ENCODE measurements at places on chromosomes 4 and X.

DNA sequence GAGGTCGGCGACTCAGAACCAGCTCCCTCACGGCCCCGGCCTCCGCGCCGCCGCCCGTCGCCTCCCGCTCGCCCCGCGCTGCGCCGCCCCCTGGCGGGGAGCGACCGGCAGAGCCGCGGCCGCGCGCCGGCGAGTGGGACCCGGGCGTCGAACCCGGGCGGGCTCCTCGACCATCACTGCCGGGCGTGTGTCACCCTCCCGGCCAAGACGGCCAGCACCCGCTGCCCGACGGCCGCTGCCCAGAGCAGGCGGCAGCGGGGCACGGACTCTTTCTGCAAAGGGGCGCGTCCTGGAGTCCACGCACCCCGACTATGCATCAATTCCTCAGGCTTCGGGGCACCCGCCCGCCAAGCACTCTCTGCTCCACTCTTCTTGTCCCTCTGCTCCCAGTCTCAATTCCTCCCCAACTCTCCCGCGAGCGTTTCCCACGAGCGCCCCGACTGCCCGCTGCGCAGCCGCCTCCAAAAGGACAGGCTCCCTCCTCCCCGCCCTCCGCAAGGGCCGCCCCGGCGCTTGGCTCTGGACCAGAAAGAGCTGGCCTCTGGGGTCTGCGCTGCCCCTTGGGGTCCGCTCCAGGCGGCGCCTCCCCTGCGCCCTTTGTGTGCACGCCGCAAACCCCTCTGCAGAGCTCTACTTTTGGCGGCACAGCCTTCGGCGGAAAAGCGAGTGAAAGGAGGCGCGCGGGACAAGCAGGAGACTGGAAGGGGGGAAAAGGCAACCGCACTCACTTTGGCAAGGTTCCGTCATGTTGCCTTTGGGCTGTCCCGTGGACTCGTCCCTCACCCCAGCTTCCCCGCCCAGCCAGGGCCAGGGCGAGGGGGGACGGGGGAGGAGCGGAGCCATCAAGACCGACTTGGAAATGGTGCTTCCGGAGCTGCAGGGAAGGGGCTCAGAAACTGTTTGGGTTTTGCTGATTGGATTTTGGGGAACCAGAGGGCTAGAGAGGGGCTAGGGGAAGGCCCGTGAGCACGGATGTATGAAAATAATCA is 1.0 kb downstream of the PDE5A start:
- DNase-seq = peak; percentile 72

DNA sequence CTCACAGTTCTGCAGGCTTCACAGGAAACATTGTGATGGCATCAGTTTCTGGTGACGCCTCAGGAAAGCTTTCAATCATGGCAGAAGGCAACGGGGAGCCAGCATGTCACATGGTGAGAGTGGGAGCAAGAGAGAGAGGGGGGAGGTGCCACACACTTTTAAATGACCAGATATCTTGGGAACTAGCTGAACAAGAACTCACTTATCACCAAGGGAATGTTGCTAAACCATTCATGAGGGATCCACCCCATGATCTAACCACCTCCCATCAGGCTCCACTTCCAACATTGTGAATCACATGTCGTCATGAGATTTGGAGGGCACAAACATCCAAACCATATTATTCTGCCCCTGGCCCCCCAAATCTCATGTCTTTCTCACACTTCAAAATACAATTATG is 43.3 kb upstream of the GPR173 start:
- no peak for DNase-seq

- no peak for DNase-seq
Observed at GRCh38 chr4:11724731-11725130, 296.0 kb upstream of the HS3ST1 start.

- no peak for DNase-seq
Observed at GRCh38 chr4:8159537-8160232, 1.1 kb upstream of the ABLIM2 start.

DNA sequence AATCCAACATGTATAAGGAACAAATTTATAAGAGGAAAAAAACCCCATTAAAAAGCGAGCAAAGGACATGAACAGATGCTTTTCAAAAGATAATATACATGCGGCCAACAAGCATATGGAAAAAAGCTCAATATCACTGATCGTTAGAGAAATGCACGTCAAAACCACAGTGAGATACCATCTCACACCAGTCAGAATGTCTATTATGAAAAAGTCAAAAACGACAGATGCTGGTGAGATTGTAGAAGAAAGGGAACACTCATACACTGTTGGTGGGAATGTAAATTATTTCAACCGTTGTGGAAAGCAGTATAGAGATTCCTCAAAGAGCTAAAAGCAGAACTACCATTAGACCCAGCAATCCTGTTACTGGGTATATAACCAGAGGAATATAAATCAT is 465.4 kb downstream of the TMA16 start:
- DNase-seq = no peak

- no peak for DNase-seq
Observed at GRCh38 chrX:123310112-123310511, 126.0 kb downstream of the GRIA3 start.

- DNase-seq = no peak
Observed at GRCh38 chr4:101236097-101236496, 111.2 kb downstream of the PPP3CA start.

- DNase-seq = no peak
Observed at GRCh38 chr4:160038615-160039014, 935.7 kb downstream of the RAPGEF2 start.

DNA sequence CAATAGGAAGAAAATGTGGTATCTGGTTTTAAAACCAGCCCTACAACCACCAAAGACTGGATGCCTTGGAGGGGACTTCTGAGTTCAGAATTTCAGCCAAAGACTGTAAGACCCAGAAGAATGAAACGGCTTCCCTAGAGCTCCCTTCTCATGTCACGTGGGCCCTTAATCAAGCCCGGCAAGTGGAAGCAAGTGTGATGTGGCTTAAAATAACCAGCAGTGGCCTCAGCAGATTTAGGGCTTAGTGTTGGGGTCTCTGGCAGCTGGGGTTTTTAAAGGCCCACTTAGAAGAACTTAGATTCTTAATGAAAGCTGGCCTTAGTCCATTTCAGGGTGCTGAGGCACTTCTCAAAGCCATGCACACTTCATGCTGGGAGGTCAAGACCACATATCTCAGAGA is 111.2 kb upstream of the TBC1D9 start:
- DNase-seq = no peak

- no peak for DNase-seq
Observed at GRCh38 chrX:82648062-82648461, 860.0 kb upstream of the POU3F4 start.
